NCI-H748 treated with DMSO at 0.1 percent for 48 hours (cell line): ENCODE measurements at places on chromosomes 16 and 17.

DNA sequence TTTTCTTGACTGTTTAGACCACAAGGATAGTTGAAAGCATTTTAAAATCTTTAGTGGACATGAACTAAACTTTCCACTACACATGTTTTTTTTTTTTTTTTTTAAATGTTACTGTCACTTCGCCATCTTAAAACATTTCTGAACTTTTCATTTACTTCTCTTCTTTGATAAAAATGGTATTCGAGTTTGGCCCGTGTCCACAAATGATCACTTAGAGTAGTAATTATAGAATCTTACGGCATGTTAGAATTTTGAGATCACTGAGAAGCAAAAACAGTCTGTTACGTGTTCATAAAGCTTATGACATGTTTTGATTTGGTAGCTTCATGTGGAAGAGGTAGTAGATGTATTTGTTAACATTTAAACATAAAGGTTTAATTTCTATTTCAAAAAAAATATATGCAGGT, 1.1 kb downstream of the NSRP1 start:
- no peak for DNase-seq

DNA sequence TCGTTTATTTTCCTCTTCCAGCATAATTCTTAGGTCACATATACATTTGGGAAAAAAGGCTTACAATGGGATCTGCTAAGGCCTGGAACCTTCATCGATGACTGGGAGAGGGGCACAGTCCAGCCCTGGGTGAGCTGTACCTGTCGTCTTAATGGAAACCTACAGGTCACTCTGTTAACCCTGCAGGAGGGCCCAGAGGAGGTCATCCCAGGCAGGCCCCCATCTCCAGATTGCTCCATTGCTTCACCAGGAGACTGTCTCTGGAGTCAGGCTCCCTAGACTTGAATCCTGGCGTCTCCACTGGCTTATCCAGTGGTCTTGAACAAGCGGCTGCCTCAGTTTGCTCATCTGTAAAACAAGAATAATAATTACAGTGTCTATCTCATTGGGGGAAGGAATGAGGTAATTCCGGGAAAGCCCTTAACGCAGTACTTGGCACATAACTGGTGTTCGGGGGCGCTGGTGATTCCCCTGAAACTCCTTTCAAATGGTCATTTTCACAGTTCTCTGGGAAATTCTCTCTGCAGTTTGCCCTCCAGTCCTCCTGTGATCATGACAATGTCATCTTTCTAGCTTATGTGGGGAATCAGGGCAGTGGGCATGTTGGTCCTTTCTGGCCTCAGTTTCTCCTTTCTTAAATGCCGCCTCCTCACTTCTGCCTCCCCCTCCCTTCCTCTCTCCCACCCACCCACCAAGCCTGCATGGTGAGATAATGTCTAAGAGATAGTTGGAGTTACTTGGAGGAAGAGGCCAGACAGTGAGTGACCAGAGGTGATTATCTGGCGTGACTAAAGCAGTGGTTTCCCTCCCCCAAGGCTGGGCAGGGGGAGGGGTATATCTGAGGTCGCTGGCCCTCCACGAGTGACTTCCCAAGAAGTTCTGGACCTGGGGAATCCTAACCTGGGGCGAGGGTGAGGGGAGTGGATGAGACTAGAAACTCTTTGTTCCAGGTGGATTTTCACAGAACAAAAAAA, 31.3 kb upstream of the TAC4 start:
- DNase-seq, result no peak

GRCh38 chr16:22323173-22323958, 26.2 kb downstream of the POLR3E start:
- DNase-seq, result no peak

DNA sequence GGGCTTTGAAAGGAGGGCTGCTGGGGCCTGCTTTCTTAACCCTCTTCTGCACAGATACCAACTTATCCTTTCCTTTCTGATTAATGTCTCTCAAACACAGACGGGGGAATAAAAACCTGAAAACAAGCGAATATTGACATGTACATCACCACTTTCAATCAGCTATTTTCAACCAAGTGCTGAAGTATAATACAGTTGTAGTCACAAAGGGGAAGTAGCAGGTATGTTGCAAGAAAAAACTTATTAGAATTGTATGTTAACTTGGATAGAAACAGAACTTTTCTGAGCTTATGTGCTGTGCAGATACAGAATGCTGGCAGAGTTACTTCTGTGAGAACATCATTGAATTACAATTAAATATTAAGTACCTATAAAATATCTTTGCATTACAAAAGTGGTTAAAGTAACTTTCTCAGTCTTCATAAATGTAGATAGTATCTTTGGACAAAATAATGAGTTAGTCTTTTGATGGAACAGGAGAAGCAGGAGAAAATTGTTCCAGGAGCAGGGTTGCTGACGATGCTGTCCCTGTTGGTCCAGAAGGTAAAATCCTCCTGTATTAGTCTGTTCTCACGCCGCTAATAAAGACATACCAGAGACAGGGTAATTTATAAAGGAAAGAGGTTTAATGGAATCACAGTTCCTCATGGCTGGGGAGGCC, 59.5 kb downstream of the RPTOR start:
- no peak for DNase-seq

DNA sequence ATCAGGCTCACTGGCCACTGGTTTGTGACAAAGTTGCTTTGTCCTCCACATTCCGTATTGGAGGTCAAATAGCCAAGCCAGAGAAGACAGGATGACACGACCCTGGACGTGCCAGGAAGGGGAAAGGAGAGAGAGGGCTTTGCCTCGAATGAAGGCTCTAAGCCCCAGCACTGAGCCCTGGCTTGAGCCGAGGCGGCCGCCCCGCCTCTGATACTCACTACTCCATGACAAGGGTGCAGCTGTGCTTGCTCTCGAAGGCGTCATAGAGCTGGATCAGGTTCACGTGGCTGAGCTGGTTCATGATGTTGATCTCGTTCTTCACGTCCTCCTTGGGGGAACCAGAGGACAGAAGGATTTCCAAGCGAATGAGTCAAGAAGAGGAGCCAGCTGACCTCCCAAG, 19.3 kb downstream of the MYLK3 start:
- no peak for DNase-seq

DNA sequence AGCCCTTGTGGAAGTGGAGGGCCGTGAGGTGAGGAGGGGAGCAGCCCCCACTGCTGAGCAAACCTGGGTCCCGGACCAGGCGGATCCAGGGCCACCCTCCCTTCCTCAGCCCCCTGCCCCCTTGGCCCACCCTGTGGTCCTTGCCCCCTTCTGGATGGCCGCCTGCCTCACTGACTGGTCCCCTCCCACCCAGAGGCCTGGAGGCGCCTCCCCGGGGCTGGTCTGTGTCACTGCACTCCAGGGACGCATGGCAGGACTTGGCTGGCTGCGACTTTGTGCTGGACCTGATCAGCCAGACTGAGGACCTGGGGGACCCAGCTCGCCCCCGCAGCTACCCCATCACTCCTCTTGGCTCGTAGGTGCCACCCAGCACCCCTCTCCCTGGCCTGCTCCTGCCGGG, 19.2 kb upstream of the SMIM5 start:
- DNase-seq, result no peak
